ENCODE measurements at places on chromosomes 2 and 18.
A peak's percentile ranks its signal among the peaks of the same experiment; 100 is the strongest.

DNA sequence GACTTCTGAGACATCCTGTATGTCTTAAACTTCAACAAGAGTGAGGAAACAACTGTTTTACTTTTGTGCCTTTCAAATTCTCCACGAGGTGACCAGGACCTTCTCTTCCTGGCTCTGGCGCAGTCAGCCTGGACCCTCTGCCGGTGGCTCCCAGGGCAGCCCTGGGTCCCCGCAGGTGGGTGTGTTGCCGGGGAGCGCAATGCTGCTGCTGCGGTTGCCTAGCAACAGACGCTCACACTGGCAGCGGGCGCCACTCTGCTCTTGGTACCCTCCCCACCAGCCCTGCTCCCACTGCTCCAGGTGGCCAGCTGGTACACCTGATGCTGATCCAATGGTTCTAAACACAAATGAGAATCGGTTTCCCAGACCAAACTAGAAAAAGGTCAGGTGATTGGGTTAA, 58.7 kb downstream of the GNAL start:
- no peak for DNase-seq

DNA sequence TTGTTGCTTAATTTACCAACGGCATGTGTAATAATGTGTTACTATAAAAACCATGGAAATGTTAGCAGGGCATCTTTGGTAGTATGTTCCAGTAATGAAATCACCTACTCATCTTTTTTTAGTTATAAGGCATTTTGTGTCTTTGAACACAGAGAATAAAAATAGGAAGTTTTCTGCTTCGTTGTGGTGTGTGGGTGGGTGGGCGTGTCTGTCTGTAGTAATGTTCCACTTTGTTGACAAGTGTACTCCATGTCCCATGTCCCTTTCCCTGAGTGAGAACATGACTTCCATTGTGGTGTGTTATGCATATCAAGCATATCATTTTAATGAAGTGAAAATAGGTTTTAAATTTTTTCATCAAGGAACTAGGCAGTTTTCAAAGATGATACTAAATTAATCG, 149.3 kb downstream of the VWC2L start:
- DNase-seq, result no peak

DNA sequence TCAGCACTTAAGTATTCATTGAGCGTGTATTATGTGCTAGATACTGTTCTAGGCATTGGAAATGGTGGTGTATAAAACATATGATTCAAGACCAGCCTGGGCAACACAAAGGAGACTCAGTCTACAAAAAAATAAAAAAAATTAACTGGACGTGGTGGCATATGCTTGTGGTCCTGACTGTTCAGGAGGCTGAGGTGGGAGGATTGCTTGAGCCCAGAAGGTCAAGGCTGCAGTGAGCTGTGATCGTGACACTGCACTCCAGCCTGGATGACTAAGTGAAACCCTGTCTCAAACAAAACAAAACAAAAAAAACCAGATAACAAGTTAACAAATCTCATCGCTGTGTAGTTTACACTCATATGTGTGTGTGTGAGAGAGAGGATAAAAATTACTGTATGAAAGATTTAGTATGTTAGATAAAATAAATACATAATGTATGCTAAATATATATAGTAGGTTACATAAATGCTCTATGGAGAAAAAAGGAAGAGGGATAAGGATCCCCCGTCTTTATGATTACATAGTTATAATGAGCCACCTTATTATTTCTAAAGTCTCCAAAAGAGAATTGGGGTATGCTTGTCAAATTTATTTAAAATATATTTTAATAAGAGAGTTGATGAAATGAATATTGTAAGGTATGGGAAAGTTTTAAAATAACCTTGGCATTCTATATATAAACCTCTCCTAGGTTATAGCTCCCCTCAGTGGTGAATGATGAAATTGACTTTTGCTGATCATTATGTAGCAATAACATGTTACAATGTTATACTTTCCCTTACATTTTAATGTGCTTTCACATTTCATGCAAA, 69.2 kb downstream of the EHBP1 start:
- DNase-seq, result peak; percentile 16

DNA sequence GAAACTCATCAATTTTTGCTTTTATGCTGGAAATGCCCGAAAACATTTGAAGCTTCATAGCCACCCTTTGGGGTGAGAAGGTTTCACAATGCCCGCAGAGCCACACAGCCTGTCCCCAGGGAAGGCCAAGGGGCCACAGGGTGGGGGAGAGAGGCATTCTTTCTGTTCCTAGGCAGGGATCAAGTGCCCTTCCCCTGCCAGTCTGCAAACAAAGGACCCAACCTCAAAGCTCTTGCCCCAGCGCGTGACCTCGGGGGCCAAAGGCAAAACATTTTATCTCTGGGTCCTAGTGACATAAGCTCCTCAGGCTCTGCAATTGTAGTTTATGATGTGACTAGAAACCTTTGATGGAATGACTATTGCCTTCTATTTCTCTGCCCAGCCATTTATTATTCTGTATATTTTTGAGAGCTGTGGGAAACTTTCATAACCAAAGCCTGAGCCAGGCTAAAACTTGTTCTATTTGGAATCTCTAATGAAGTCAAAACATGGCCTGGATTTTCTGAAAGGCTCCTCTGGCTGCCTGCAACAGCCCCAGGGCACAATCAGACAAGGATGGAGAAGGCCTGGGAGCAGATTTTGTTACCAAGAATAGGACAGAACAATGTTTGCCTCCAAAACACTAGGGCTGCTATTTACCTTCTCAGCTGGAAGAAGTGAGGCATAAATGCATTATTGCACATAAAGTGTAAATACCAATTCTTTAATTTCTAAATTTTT, 137.2 kb upstream of the KCTD1 start:
- DNase-seq, result no peak

DNA sequence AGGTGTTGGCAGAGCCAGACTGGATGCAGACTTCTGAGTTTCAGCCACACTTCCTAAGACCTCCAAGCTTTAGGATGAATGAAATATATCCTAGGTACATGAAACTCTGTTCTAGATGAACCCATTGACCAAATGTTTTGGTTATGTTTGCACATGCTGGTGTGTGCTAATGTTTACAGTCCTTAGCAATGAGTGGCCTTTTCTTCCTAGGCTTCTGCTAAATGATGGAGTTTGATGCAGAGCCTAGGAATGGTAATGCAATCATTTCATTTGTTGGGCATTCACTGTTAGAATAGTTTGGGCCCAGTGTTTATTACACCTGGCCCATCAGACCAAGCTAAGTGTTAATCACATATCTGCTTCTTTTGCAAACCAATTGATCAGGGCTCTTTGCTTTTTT, 464.7 kb downstream of the MEIS1 start:
- no peak for DNase-seq

DNA sequence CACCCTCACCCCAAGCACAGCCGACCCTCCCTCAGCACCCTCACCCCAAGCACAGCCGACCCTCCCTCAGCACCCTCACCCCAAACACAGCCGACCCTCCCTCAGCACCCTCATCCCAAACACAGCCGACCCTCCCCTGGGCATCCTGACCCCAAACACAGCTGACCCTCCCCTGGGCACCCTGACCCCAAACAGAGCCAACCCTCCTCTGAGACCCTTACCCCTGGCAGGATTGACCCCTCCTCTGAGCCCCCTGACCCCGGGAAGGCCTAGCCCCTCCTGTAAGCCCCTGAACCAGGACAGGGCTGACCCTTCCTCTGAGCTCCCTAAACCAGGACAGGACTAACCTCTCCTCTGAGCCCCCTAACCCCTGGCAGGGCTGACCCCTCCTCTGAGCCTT, 84.4 kb upstream of the RAB6C start:
- no peak for DNase-seq

- DNase-seq, result no peak
Observed at GRCh38 chr2:226677080-226677479, 122.5 kb downstream of the IRS1 start.

DNA sequence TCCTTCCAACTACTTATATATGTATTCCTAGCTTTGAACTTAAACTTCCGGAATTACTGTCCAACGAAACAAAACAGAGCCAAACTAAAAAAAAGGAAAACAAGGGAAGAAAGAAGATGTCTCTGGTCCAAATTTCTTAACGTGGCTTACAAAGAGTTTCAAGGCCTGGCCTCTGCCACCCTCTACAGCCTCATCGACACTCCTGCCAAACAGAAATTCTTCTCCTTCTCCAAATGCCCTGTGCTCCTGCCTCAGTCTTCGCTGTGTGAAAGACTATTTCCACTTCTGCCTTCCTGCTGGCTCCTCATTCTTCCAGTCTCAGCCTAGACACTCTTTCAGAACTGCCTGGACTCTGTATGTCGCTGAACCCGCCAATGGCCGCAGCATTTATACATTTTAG, 249.2 kb downstream of the TXNL1 start:
- no peak for DNase-seq

DNA sequence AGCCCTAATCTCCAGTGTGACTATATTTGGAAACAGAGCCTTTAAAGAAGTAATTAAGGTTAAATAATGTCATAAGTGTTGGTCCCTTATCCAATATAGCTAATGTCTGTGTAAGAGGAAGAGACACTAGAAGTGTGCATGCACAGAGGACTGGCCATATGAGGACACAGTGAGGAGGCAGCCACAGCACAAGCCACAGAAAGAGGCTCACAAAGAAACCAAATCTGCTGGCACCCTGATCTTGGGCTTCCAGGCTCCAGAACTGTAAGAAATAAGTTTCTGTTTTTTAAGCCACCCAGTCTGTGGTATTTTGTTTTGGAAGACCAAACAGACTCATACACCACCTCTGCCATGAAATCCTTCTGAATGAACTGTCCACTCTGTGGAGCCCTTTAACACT, 186.4 kb upstream of the SLC39A10 start:
- no peak for DNase-seq

Data from NT2/D1 (cell line).